Hematopoietic multipotent progenitor cell treated with erythropoietin and hydrocortisone succinate and interleukin-3 and kit ligand, for 6 days (in vitro differentiated cells): ENCODE measurements at places on chromosomes 12 and 14.
A peak's percentile ranks its signal among the peaks of the same experiment; 100 is the strongest.

GRCh38 chr12:12028668-12029402 lies 41.9 kb upstream of the BCL2L14 start:
- DNase-seq: no peak

DNA sequence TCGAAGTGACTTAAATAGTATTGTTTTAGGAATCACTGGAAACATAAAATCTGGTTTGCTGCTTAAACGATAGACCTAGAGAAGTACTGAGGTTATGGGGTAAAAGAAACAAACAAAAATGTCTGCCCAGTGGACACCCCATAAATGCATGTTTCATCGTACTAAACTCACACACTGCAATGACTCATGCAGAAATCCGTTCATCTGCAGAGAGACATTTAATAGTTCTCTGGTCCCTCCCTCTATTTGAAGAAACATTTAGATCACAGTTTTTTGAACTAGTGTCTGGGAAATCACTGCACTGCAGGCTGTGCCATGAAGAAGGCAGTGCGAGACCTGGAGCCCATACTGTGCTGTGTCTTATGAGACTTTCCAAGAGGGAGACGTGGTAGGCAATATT lies 25.5 kb downstream of the SLC17A8 start:
- DNase-seq: no peak

DNA sequence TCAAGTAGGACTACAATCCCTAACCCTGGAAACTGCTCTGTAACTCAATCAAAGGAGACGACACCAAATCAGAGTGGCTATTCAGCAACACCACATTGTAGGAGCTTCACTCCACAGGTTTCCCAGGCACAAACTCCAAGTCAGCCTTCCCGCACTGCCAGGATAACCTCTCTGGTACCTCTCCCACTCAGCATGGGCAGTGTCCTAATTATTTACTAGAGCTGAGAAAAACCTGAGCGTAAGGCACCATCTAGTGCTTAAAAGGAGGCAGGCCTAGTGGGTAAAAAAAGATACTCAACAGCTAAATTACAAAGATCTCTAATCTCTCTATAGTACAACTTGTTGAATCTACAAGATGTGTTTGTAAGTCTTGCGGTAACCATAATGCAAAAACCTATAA lies 36.1 kb downstream of the PARP11 start:
- DNase-seq: peak; percentile 26

- no peak for DNase-seq
Measured at GRCh38 chr14:68667313-68667791, 125.5 kb downstream of the ZFP36L1 start.

DNA sequence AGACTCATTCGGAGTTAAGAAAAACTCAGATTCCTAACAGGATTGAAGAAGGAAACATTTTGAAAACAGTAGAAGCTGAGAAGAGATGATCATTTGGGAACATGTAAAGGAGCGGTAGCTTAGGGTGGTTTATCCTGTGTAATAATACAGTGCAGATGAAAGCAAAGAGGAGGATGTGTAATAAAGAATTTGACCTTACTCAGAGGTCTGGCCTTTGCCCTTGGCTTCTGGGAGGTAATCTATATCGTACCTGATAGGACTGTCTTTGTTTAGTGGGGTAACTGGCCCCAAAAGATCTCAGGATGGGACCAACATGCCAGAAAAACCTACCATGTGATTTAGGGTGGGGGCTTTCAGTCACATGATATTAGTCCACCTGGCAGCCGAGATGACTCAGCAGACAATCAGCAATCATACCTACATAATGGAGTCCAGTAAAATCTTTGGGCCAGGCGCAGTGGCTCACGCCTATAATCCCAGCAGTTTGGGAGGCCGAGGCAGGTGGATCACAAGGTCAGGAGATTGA lies 23.3 kb upstream of the KLHL42 start:
- DNase-seq: no peak

GRCh38 chr14:32593290-32593942 lies 264.3 kb downstream of the AKAP6 start:
- no peak for DNase-seq

- no peak for DNase-seq
Measured at GRCh38 chr14:90444077-90444696, 47.4 kb downstream of the CALM1 start.

DNA sequence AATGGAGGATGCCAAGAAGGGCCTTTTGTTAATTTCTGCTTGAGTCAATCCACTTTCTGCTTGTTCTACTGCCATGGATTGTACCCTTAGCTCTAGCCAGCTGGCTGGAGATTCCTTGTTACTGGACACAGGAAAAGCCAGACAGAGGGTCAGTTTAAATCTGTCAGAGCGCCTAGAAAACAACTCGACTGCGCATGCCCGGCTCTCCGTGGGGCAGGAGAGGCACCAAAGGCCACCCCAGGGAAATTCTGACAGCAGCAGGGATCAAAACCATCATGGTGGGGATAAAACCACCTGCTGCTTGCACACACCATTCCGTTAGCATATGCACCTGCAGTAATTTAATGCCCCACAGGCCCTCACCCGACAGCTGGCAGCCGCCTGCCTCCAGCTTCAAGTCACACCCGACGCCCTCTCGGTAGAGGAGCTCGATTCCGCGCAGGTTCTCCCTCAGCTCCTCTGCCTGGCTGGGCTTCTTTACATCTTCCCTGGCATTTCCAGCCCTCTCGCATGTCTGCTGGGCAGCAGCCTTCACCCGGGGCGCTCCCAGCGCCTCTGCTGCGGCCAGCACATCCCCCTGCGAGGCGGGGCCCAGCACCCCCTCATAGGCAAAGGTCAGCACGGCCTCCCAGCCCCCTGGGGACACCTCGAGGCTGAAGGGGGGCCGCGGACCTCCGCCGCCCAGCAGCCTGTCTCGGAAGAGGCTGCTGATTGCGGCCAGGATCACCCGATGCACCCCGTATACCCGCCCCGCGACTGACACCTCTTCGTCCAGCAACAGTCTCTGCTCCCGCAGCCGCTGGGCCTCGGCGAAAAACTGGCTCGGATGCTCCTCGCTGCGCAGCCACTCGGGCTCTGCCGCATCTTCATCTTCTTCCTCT lies 1.0 kb downstream of the KLHL33 start:
- DNase-seq: no peak

DNA sequence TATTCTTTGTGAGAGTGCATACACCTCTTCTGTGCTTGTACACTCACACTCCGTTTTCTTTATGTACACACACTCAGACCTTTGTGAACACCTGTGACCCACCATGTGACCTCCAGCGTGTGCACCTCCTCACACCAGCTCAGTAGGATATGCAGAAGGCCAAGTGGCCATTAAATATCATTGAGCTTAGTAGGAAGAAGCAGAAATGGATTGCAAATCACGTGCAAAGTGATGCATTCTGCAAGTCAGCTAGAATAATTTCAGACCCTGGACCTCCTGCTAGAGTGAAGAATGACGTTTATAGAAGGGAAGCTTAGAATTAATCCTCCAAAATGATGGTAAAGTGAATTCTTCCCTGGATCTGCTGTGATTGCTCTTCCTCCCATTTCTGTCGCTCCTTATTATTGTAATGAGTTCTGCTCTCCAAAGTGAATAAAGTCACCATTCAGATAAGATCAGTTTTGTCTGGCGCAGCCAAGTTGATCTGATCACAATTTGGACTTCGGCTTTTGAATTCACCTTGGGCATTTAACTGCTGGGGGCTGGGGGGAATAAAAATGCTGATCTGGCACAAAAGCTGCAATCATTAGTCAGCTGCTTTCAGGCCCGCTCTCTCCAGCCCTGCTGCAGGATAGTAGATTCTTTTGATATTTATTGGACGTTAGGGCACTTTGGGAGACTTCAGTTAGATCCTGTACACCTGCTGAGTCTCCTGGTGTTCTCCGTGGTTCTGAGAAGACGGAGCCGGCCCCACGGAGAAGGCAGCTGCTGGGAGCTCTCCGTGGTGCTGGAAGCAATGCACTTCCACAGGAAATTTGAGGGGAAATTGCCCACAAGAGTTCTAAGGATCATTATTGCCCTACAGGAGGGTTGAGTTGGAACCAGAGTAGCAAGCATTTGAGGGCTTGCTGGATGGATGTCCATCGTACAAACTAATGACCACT lies 12.4 kb upstream of the NRXN3 start:
- DNase-seq: peak; percentile 68

DNA sequence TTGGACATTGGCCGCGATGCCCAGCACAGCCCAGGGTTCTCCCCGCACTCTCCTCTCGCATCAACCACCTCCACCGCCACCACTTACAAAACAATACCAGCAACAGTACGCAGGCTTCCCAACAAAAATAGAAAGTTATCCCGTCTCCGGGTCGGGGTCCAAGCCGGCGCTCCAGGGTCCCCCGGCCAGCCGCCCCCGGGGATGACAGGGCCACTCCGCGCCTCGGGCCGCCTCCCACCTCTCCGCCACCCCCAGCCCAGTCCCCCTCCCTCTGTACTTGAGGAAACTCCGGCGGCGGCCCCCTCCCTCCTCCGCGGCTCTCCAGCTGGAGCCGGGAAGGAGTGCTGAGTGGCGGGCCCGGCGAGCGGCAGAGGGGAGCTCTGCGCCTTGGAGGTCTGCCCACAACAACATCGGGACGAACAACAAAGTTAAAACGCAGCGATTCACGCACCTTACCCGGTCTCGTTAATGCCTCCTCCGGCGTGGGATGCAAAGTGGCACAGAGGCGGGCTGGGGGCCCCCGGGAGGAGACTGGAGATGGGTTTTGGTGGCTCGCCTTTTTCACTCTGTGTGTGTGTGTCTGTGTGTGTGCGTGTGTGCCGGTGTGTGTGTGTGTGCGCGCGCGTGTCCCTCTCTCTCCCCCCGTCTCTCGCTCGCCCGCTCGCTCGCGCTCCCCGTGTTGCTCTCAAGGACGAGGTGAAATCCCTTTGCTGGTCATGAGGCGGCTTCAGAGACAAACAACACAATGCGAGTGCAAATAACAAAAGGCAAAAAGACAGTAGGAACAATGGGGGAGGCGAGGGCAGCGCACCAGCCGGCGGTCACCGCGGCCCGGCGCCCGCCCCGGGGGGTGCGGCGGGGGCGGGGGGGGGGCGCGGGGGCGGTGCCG lies 386.8 kb downstream of the BCAT1 start:
- peak; percentile 39 for DNase-seq

DNA sequence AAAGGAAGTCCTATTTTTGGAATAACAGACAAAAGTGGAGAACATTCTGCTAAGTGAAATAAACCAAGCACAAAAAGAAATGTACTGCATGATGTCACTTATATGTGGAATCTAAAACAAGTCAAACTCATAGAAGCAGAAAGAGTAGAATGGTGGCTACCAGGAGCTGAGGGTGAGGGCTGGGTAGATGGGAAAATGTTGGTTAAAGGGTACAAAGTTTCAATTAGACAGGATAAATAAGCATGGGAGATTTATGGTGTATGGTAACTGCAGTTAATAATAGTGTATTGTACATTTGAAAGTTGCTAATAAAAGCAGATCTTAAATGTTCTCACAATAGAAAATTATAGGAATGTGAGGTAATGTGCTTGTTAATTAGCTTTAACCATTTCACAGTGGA lies 12.8 kb downstream of the LUM start:
- no peak for DNase-seq

DNA sequence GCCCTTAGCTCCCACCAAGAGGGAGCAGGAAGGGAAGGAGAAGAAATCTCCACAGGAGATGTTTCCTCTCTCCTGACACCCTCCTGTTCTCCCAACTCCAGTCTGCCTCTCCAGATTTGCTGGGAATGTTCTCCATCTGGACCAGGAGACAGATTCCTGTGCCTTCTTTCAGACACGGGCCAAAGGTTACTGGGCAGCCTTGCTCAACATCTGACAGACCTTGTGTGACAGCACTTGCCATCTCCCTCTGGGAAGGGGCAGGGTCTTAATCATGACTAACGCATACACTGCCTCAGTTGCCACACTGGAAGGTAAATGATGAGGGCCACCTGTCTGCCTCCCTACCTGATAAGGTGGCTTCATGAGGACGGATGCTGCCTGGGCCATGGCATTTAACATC lies 2.5 kb upstream of the TTC7B start:
- no peak for DNase-seq

- DNase-seq: no peak
Measured at GRCh38 chr12:15583804-15584203, 205.4 kb downstream of the EPS8 start.

GRCh38 chr14:52729585-52729924 lies 411 bp upstream of the STYX start:
- DNase-seq: no peak

GRCh38 chr12:93868771-93869170 lies 191.6 kb downstream of the CRADD start:
- DNase-seq: no peak

DNA sequence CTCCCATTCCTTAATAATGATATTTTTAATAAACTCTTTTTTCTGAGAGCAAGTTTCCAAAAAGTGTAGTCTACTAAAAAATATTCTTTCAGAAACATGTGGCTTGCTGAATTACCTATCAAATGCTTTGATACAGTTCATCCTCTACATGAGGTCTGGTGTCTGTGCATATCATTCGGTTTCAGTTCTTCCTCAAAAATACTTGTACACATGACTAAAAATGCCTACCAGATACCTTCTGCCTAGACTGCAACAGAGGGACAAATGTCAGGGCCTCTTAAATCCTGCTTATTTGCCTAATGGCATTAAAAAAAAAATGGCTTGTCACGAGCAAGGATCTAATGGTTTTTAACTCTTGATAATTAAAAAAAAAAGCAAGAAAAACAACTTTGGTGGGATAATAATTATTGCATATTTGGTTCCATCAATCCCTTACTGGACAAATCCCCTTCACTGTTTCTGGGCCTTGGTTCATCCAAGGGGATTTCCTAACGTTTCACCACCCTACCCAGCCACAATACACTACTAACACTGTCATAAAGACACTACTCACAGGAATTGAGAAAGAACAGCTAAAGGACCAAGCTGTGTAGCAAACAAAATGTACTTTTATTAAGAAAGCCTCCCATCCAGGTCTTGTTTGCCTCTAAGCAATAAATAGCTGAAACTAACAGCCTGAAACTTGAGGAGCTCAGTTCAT lies 45.7 kb downstream of the PARP11 start:
- DNase-seq: no peak

- DNase-seq: no peak
Measured at GRCh38 chr14:27245947-27246346, 648.1 kb upstream of the NOVA1 start.

DNA sequence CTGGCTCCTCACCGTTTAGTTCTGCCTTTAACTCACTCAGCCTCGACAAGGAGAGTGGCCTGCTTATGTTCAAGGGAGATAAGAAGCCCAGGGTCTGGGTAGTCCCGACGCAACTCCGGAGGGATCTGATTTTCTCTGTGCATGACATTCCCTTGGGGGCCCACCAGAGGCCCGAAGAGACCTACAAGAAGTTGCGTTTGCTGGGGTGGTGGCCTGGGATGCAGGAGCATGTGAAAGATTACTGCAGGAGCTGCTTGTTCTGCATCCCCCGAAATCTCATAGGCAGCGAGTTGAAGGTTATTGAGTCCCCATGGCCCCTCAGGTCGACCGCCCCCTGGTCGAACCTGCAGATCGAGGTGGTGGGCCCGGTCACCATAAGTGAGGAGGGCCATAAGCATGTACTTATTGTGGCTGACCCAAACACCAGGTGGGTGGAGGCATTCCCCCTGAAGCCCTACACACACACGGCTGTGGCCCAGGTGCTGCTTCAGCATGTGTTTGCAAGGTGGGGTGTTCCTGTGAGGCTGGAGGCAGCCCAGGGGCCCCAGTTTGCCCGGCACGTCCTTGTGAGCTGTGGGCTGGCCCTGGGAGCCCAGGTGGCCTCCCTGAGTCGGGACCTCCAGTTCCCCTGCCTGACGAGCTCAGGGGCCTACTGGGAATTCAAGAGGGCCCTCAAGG lies 13.1 kb downstream of the CBLN3 start:
- no peak for DNase-seq

GRCh38 chr12:106964526-106964925 lies 8.8 kb downstream of the TMEM263 start:
- no peak for DNase-seq
